ENCODE measurements at places on chromosomes 1 and 21.

DNA sequence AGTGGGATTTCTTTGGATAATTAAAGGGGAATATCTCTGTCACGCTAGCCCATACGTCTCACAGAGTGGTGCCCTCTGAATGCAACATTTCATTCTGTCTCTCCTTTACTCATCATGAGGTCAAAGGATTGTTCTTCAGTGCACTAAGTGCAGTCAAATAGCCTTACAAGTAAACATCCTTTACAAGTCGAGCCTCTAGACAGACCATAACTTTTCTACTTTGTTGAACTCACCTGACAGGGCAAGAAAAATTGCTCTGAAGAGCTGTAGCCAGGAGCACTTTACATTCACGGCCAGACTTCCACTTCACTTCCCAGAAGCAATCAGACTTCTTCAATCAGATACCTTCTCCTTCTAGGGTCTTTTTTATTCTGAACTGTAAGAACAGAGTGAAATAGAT, 768.0 kb upstream of the TMPRSS15 start:
- no peak for DNase-seq

DNA sequence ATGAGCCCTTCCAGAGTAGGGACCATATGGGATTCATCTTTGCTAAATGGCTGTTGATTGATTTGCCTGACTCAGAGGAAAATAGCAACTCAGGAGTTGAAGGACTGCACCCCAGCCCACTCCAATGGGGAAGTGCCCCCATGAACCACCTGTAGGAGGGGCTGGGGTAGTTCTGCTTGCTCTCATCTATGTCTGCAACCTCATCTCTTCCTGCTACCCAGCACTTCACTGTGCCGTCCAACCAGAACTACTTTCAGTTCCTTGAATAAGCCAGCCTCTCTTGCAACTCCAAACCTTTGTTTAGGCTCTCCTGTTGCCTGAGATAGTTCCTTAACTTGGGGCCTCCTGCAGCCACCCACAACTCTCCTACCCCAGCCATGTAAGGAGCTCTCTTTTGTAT, 26.6 kb downstream of the BEND5 start:
- no peak for DNase-seq

GRCh38 chr1:117592155-117592554, 13.7 kb upstream of the TENT5C start:
- DNase-seq: no peak

DNA sequence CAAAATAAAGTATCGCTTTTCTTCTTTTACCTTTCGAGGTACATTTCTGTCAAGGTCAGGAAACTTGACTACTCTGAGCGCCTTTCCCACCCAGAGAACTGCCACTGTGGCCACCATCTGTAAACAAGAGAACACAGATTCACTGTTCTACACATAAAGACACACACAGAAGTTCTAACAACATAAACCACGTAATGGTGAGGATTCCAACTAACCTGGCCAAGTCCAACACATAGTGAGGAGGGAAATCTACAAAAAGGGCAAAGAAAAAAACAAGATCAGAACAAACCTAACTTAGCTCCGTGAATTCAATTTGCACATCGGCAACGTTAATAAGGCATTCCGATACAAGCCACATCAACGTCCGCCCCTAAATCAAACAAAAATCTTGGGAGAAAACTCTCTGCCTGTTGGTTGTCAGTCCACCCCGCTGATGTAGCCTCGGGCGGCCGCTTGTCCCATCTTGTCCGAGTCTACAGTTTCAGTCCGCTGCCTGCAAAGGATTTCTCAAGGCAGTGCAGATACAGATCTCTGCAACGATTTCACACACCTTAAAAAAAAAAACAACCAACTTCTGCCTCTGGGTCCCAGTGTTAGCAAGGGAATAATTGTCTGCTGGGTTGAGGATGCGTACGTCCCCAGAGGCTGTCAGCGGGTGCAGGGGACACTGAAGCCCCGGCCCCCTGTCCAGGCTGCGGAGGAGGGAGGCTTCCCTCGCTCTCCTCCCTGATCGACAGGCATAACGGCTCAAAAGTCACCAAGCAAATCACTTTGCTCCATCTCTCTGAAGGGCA, 1.0 kb downstream of the SLC35D1 start:
- no peak for DNase-seq

DNA sequence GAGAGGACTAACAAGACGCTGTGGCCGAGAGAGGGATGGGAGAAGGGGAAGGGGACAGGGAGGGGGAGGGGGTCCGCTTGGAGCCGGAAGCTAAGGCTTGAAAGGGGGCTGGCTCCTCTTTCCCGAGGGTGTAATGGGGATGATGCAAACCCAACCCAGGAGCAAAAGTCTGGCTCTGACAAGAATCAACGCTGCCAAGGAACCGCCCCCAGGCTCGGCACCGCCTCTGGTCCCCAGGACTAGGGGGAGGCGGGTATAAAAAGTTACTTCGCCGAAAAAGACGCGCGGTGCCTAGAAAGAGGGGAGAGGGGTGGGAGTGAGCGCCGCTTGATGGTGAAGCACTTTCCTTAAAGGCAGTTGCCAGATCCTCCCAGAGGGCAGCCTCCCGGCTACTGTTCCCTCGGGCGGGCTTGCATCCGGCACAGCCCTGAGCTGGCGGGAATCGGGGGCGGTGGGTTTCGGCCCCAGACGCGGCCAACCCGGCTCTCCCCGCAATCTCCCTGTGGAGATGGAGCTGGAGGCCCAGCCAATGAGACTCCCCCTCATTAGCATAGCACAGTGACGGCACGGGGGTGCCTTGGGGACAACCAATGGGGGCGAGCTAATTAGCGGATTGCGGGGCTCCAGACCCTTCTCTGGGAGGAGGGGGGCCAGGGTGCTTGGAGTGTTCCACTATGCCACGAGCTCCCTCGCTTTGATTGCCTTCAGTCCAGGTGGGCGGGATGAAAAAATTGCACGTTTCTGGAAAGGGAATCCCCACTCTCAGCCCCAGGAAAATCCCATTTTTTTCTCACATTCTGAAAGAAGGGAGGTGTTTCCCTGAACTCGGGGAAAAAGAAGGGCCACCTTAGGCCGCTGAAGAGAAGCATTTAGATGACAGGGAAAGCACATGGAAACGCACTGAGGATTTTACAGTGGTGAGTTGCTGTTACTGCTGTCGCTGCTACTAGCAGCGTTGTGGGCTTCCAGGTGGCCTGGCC, at the start of gene KCNT2:
Gene KCNT2, minus strand, starts transcription at position 51 of the 980 bp plus-strand sequence. CDS start 131 bp downstream, outside the sequence.
- DNase-seq: peak; percentile 32

DNA sequence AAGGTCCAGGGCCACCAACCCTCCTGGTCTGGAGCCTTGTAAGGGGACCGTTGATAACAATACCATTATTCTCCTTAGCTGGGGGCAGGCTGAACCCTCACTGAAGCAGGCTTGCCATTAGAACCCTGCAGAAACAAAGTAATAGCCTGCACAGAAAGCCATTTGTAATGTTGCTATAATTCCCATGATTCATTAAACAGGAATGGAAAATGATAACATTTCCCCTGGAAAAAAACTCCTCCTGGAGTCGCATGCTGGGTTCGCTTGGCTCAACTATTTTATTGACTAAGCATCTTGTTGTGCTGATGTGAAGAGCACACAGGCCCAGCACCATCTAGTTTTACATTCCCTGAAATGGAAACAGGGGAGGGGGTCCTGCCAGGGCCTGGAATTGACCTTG, 155.6 kb upstream of the CSF3R start:
- no peak for DNase-seq
